Hematopoietic multipotent progenitor cell treated with erythropoietin and hydrocortisone succinate and interleukin-3 and kit ligand, for 6 days (in vitro differentiated cells): ENCODE measurements at places on chromosomes 6 and 20.

GRCh38 chr6:75244063-75244584 is 523 bp upstream of the COX7A2 start:
- peak; percentile 33 for DNase-seq

GRCh38 chr6:28224131-28225055 is 682 bp upstream of the ZSCAN9 start:
- no peak for DNase-seq

DNA sequence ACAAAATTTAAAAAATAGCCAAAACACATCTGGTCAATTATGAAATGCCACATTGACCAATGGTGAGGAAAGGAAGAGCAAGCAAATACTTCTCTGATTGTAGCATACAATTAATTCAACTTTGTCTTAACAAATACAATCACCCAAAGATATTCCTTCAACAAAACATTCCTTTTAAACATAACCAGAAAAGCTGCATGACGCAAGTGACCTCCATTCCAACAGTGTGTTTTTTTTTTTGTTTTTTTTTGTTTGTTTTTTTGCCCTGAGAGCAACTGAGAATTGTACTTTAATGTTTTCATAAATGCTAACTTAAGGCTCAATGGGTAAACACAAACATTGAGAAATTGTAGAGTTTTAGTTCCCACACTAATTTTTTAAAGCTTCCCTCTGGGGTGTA is 184.4 kb downstream of the PTPRK start:
- no peak for DNase-seq

DNA sequence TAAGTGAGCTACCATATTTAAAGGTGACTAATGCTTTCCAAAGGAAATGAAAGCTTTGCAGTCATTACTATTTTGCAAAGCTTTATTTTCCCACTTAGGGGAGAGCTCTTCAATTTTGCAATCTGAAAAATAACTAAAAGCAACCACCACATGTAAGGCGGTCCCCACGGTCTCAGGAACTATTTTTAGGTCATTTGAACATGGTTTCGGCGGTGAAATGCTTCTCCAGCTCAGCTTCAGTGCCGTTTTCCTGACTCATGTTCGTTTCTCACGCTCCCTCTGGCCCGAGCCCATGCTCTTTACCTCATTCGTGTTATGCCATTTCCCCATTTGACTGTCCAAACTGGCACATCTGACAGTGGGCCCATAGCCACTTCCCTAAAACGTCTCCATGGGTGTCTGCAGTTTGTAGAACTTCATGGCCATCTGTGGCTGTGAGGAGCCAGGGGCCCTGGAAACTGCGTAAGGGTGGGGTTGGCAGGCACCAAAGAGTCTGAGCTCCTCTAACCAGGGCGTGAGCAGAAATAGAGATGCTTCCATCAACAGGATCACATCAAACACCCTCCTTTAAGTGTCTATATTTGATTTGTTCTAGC is 46.5 kb downstream of the ADTRP start:
- DNase-seq: peak; percentile 82

DNA sequence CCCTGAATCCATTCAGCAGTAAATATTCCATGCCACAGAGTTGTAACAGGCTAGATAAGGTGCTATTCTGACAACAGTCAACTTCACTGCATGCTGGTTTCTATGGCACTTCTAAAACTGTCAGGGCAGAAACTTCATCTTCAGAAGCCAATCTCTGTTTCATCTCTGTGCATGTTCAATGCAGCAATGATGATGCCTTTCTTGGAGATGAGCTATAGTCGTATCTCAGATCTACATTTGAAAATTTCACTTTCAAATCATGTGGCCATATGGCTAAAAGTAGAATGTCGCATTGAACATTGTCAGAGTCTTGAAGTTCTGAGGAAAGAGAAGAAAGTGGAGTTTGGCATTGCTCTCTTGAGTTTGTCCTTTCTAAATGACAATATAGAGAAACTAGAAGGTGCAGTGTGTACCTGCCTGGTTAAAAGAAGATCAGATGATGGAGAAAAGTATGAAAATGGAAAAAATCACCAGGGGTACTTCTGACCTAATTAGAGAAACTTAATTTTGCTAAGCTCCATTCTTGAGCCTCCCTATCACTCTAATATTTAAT is 49.0 kb upstream of the VSTM2L start:
- DNase-seq: no peak

- no peak for DNase-seq
Observed at GRCh38 chr6:30932665-30933365, 845 bp upstream of the SFTA2 start.

- no peak for DNase-seq
Observed at GRCh38 chr20:41534170-41534569, 84.0 kb downstream of the CHD6 start.

DNA sequence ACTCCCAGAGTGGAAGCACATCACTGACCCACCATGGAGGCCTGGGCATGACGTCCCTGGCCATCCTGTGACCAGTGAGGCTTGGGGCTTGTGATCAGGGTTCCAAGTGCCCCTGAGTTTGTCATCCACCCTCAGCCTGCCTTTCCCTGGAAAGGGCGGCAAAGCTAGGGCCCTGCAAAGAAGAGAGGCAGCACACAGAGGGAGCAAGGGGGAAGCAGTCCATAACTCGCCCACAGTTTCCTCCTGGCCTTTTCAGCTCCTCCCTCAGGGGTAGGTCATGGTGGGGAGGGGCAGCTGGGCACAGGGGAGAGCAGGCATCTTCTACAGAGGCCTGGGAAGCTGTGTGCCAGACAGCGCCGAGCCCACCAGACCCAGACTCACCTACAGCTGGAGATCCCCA is at the start of gene NCR2:
Gene NCR2, plus strand, starts transcription at position 313 of the 400 bp plus-strand sequence. CDS start 269 bp downstream, outside the sequence.
- no peak for DNase-seq

DNA sequence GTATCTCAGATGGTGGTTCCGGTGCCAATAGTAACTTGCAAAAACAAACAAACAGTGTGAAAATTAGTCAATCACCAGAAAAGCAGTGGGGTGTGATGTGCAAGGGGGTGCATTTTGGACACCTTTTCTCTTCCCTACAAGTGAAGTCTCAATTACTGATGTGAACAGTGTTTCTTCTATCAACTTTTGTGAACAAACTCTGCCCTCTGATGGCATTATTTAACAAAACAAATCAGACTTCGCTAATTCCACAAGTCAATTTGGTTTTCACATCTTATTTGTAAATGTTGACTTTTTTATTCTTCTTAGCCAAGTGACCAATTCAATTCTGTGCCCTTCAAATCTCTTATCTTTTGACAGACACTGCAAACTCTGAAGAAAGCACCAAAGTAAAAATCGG is 212.2 kb downstream of the UST start:
- DNase-seq: no peak

DNA sequence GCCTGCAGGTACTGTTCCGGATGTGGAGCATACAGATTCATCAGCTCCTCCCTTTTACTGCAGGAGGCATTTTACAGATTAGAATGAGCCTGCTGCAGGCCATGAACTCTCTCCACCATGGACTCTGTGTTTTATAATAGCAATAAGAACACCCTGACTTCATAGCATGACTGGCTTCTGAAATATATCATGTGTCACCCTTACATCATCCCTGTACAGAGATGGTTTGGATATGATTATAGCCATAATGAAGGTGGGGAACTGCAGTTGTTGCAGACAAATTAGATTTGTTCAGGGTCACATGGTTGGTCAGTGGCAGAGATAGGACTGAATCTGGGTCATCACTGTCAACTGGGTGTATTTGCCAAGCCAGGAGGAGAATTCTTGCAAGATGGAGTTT is 100.7 kb downstream of the FOXO3 start:
- peak; percentile 52 for DNase-seq

- DNase-seq: no peak
Observed at GRCh38 chr6:47027315-47027714, 14.8 kb downstream of the ADGRF1 start.

GRCh38 chr20:9689041-9689440 is 149.8 kb downstream of the PAK5 start:
- no peak for DNase-seq
